ENCODE measurements at places on chromosomes 4 and X.

DNA sequence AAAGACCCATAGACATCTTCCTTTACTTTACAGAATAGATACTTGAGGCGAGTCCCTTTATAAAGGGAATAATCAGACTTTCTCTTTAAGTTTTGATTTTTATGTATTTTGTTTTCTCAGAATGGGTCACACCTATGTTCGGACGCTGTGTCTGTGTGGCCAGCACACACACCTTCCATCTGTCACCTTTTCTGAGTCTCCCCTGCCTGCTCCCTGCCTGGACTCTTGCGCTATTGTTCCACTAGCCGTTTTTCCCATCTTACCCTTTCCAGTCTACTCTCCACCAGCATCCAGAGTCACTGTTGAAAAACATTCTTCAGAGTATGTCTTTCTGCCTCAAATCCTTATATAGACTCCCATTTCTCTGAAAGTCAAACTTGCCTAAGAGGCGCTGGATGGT lies 236.1 kb downstream of the MAML3 start:
- no peak for DNase-seq

DNA sequence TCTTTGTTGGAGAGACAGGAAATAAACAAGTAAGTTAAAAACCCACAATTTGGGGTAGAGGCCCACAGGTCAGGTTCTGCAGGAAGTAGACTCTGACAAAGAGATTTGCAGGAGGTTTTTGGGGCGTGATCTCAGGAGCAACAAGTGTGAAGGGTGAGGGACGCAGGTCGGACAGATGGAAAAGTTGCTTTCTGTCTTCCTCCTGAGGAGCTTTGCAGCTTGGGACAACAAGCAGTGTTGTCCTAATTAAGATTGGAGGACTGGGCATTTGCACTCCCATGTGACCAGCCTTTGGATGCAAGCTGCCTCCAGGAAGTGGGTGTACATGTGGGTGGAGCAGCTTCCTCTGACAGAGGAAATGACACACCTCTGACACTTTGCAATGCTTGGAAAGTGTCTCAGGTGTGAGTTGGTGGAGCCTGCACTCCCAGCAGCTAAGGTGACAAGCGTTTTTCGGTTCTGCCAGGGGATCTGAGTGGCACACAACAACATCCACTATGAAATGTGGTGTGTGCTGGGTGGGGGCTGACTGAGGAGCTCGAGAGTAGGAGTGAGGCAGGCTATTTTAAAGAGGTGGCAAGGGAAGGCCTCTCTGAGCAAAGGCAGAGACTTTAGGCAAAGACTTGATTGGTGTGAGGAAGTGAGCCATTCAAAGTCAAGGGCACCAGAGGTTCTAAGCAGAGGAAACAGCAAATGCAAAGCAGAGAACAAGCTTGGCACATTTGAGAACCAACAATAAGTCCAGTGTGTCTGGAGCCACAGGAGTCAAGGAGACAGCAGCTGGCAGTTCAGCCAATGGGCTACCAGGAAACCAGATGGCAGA lies 339.8 kb upstream of the GATB start:
- no peak for DNase-seq

GRCh38 chr4:56505269-56506130 lies at the start of gene ARL9:
ARL9 (plus strand) TSS chr4:56505791; CDS start chr4:56505863, 72 bp downstream.
- peak; percentile 78 for DNase-seq

DNA sequence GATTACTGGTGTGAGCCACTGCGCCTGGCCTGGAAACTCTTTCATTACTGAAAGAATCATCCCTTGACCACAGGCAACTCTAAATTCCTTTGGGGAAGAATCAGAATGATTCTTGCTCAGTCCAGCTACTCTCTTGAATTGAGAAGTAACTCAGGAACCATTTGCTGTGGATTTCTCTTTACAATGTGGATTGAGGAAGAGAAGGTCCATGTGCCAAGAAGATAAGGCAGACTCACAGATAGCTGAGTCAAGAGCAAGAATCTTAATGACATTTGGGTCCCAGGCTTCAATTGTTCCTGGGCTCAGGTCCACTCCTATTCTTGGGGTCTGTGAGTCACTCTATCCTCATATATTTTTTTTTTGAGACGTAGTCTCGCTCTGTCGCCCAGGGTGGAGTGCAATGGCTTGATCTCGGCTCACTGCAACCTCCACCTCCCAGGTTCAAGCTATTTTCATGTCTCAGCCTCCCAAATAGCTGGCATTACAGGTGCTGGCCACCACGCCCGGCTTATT lies 6.2 kb upstream of the MGARP start:
- no peak for DNase-seq

- no peak for DNase-seq
These were observed 78.7 kb downstream of the SUPT20HL2 start for GRCh38 chrX:24235084-24235710.

GRCh38 chr4:116328261-116328860 lies 757.0 kb downstream of the TRAM1L1 start:
- DNase-seq: no peak

GRCh38 chrX:153526801-153527200 lies 9.4 kb downstream of the ATP2B3 start:
- no peak for DNase-seq

- DNase-seq: no peak
These were observed 74.9 kb upstream of the SCML1 start for GRCh38 chrX:17662391-17662790.

- no peak for DNase-seq
These were observed at the start of gene FMR1NB for GRCh38 chrX:147981038-147981752. FMR1NB (plus strand) TSS chrX:147981337; CDS start chrX:147981403, 66 bp downstream.

DNA sequence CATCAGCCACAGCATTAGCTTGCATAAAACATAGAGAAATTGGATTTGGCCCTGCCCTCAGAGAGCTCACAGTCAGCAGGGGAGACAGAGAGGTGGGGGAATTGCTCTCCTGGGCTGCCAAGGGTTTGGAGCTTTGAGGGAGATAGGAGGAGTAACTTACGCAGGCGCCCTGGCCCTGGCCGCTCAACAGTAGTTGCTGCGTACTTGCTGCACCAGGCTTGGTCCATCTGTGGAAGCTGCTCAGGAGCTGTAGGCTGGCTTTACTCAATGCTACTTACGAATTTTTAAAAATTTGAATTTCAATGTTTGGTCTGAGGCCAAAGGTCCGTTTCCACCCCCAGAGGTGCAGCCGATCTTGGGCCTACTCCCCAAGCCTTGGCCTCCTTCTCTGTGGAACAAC lies 83.3 kb downstream of the CPZ start:
- DNase-seq: no peak

- no peak for DNase-seq
These were observed 270.3 kb downstream of the DTHD1 start for GRCh38 chr4:36551697-36552214.

DNA sequence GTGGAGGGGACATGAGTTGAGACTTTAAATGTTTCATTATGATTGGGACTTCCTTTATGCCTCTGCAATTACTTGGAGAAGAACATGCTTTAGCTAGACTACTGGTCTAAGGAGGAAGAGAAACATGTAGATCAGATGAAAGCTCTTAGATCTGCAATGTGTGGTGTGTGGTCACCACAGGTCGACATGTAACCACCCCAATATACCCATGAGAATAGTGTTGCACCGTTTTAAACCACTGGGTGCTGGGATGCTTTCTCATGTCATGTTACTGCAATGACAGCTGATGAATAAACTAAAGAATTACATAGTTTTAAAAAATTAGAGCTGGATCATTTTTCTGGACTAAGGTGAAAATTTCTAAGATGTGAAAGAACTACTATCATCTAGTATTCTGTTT lies 1039.7 kb downstream of the RAPGEF2 start:
- DNase-seq: no peak

- no peak for DNase-seq
These were observed 4.2 kb upstream of the MTMR1 start for GRCh38 chrX:150688911-150689451.

DNA sequence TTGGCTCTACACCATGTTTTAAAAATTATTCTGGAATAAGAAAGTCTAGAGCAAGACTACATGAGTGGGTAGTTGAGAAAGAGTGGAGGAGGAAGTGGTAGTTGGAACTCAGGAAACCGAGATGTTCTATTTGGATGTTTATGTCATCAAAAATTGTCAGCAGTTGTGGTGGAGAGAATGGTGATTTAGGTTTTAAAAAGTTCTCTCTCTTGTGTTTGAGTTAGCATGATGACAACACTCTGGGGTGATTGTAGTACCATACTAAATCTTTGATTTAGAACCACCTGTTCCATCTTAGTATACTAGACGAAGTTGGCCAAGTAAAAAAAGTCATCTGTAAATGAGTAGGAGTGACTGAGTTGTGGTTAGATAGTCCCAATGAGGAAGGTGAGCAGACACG lies 40.7 kb downstream of the KLHL2 start:
- DNase-seq: no peak

- peak; percentile 47 for DNase-seq
These were observed 5.6 kb upstream of the CT47C1 start for GRCh38 chrX:119067023-119067739.

DNA sequence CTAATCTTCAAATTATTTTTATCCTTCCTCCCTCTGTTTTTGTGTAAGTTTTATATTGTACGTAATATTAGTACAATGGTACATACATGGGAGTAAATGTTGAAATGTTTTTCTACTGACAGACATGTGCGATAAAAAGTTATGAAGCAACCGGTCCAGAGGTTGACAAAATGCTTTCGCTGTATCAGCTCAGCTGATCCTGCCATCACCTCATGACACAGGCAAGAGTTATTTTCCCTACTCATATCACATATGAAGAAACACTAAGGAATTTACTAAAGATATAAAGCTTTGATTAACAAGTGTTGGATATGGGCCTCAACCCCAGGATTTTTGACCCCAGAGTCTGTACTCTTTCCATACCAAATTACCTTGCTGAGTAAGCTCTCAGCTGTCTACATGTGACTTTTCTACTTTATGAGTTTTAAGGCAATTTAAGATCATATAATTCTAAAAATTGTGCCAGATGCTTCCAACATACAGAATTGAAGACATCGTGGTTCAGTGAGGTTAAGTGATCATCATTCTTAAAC lies 50.0 kb downstream of the CLCN5 start:
- no peak for DNase-seq

DNA sequence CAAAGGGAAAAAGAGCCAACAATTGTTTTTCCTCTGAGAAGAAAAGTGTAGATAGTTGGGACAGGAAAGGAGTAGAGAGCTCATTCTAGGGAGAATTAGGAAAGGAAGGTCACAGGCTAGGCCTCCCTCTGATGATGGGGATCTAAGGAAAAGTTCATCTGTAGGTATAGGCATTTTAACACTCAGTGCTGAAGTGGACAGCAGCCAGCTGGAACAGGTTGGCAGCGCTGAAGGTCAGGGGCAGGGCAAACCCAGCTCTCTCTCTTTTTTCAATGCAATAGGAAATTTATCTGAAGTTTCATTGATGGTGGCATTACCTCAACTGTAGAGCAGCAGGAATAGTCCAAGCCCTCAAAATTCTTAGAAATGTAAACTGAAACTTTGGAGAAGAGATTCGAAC lies 98.5 kb upstream of the ETNPPL start:
- DNase-seq: no peak

- no peak for DNase-seq
These were observed 29.2 kb downstream of the NKX1-1 start for GRCh38 chr4:1376841-1377605.

DNA sequence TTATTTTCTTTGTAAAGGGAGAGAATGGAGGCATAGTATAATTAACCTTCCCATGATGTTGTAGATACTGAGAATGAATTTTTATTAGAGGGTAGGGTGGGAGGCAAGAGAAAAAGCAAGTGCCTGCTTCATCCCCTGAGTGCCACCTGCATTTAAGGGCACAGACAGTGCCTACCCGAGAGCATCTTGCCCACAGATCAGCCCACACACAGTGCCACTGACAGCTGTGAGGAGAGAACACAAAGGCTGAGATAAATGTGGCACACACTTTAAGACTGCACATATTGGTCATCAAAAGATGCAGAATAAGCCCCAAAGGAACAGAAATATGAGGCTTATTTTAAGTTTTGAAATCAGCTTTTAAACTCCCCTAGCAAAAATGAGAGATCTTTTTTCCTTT lies 250.8 kb downstream of the SLC39A8 start:
- no peak for DNase-seq

DNA sequence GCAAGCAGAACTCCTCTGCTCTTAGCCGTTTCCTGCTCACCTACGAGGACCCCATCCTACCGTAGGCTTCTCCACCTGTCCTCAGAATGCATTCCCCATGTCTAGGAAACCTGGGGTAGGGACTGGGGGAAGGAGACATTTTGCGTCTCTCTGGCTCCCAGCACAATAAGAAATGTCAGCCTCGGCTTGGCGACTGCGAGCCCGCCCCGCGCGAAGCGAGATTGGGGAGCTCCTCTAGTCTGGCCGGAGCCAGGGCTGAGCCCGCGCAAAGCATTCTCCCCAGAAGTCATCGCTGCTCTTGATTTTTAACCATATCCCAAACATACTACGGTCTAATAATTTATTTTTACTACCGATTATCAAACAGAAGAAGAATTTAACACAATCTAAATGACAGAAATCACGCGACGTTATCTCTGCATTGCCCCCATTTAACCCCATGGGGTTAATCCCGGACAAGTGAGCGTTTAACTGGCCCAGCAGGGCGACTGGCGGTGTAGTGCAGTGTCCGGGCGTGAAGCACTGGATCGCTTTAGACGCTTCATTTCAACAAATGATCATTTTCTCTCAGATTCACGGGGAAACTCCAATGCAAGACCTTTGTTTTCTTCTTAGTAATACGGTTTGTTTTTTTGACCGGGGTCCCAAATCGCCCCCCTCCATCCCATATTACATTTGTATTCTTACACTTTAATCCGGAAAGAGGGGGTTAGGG lies 8.0 kb upstream of the PITX2 start:
- no peak for DNase-seq

GRCh38 chrX:110133735-110134370 lies 130.9 kb downstream of the TMEM164 start:
- no peak for DNase-seq

GRCh38 chrX:101749436-101749835 lies 89.8 kb upstream of the ARMCX2 start:
- DNase-seq: no peak

DNA sequence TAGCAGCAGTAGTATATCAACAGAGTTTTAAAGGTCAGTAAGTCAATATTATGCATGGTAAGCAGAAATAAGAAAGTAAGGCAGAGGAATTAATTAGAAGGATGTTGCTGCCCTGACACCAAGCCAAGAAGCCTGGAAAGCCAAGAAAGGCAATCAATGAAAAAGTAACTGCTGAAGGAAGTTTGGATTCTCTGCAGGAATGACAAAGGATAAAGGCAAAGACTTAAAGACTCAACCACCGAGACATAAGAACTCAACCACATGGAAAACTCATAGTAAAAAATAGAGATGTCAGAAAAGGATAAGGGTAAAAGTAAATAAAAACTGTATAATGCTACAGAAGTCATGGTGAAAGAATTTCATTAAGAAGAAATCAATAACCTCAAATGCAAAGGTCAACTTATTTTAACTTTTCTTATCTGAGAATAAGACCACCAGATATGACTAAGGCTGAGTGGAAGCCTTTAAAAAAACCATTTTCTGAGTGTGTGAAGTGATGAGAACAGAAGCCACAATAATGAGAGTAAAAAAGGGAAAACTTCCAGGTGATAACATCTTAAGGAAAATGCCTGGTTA lies 55.2 kb downstream of the NEK1 start:
- DNase-seq: no peak

DNA sequence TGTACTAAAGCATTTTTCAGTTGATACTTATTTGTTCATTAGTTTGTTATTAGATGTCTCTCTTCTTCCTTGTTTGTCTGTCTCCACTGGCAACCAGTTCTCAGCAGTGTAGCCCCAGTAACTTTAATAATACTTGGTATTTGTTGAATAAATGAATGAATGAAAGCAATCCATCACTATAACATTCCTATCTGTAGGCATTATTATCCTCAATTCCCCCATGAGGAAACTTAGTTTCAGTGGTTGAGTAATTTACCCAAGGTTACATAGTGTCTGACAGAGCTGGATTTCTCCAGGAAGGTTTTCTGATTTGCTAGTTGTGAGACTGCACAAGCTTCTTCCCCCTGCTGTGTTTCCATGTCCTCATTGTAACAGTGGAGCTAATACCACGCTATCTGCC lies 27.8 kb upstream of the MAOB start:
- no peak for DNase-seq
